ENCODE measurements at places on chromosomes 3 and 15. TPM values are rescaled to one million over a fixed set of nuclear protein-coding genes. Genes with fewer than 3 reads are reported as not detected.

DNA sequence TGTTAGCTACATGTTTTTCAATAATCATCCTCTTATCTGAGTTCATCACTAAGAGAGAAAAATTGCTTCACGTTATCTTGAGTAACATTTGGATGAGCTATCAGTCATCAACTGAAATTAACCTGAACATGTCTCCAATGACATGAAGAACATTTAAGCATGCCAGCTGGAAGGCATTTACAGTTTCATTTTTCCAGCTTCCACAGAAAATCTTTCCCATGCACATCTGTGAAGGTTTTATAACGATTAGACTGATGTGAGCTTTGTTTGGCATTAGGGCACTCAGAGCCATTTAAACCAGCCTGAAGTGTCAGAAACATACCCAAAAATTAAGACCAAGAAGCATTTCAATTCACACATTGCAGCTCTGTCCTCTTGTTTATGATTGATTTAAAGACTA, 235.8 kb upstream of the ARHGEF26 start:
- DNase-seq, result no peak

GRCh38 chr15:73886717-73887345, 13.5 kb downstream of the TBC1D21 start:
- peak; percentile 14 for DNase-seq

GRCh38 chr3:144112036-144112435, 140.4 kb downstream of the DIPK2A start:
- DNase-seq, result no peak

DNA sequence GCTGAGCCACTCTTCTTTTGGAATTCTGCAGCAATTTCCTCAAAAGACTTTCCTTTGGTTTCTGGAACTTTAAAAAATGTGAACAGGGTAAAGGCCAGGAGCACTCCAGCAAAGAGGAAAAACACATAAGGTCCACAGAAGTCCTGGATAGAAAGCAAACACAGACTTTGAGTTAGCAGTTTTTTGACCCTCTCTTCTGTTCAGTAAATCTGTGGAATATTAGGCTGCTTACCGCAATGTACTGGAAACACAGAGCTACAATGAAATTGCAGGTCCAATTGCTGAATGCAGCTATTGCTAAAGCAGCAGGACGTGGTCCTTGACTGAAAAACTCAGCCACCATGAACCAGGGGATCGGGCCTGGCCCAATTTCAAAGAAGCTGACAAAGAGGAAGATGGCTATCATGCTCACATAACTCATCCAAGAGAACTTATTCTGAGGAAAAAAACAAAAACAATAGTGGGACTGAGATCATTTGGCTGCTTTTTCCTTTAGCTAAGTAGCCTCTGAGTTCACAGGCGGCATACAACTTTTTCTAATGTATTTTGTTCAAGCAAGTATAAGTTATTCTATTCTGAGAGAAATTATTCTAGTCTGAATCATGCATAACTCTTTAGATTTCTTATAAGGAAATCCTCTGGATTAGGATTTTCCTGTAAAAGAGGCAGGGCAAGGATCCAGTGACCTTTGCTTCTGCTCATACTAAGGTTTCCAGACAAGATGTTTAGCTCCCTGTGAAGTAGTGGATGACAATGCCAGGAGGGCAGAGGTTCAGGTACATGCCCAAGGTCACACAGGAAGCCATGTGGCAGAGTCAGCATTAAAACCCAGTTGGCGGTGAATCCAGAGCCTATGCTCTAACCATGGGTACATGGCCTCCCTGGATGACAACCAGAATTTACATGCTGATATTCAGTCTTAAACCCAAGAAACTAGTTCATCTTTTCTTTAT, 28.3 kb downstream of the SLC2A2 start:
- DNase-seq, result no peak

The SSUH2 gene
- total RNA-seq, result 7.6 TPM

The CTXND1 gene
- total RNA-seq, result 0.14 TPM
